Breast epithelium (tissue), 4 donors: ENCODE measurements at places on chromosomes 7 and 10. TPM values are rescaled to one million over a fixed set of nuclear protein-coding genes. Genes with fewer than 3 reads are reported as not detected.

Gene TMEM270
- not detected for total RNA-seq

Gene TCF7L2
- 34.1 TPM for total RNA-seq

Gene KIF11
- 0.66 TPM for total RNA-seq

Gene SPDYE6
- not detected for total RNA-seq

Gene KCND2
- total RNA-seq = 2.6 TPM

Gene UPF2
- 22.4 TPM for total RNA-seq

DNA sequence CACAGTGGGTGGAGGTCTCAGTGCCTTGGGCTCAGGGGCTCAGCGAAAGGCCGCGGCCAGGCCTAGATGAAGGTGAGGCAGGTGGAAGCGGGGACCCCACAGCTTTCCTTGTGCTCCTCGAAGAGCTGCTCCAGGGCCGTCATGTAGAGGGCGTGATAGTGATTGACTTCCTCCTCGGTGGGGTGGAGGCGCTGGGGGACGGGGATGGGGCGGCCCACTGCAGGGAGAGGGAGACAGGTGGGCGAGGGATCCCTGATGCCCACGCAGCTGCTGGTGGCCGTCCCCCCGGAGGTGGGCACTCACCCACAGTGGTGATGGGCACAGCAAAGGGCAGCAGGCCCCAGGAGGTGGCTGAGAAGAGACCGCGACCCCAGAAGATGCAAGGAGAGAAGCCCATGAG is 5.0 kb downstream of the MOGAT3 start:
- DNase-seq = no peak

DNA sequence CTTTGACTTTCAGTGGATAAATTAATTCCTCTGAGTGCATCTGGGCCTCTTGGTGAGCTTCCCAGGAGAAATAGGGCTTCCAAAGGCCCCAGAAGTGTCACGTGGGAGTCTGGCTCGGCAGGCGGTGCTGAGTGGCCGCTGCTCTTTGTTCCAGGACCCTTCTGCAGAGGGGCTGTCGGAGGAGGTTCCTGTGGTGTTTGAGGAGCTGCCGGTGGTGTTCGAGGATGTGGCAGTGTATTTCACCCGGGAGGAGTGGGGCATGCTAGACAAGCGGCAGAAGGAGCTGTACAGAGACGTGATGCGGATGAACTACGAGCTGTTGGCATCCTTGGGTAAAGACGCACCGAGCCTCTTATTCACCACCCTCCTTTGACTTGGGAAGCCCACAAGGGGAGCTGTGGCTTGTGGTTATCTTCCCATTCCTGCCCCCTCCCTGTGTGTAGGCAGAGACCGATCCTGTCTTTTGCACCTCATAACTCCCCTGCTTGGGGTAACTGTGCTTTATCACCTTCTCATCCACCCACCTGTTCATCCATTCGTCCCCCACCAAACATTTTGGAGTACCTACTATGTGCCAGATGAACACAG is 11.9 kb downstream of the ZNF862 start:
- DNase-seq = no peak

DNA sequence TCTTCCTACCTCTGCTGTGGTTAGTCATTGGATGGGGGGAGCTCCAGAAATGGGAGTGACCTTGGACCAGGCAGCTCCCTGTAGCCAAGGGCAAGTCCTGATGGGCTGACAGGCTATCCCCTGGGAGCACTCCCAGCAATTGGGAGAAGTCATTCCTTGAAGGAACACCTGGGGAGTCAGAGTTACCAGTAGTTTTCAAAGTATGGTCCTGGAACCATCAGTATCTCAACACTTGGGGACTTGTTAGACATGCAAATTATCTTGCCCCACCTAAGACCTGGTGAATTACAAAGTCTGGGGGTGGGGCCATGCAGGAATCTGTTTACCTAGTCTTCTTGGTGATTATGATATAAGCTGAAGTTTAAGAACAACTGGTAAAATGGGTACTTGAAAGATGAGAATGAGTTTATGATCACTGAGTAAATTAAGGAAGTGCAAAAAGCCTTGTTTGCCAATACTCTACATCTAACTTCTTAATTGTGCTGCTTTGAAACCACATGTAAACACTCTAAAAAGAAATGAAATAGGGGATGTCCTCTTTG is 287.3 kb upstream of the LRRN3 start:
- DNase-seq = no peak

- no peak for DNase-seq
Measured at GRCh38 chr10:79904671-79905321, 44.1 kb downstream of the SFTPD start.

DNA sequence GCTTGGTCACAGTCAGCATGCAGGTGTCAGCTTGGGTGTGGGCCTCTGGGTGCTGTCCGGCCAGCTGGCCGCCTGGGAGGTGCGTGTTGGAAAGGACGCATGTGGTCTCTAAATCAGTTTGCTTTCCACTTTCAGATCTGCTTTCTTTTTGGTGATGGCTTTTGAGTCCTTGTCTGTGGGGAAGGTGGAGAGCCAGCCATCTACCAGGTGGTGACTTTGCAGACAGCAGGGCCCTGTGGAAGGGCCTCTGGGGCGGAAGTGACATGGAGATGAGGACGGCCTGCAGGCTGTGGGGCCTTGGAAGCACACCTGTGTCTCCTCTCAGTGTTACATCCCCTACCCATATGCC is 59.4 kb downstream of the WDR37 start:
- DNase-seq = no peak

- DNase-seq = no peak
Measured at GRCh38 chr7:131568510-131568909, 12.1 kb upstream of the PODXL start.

- no peak for DNase-seq
Measured at GRCh38 chr10:111015181-111015580, 61.6 kb upstream of the ADRA2A start.

- DNase-seq = no peak
Measured at GRCh38 chr10:51343391-51343790, 269.1 kb downstream of the PRKG1 start.

- DNase-seq = no peak
Measured at GRCh38 chr7:17357952-17358351, 59.5 kb downstream of the AHR start.

DNA sequence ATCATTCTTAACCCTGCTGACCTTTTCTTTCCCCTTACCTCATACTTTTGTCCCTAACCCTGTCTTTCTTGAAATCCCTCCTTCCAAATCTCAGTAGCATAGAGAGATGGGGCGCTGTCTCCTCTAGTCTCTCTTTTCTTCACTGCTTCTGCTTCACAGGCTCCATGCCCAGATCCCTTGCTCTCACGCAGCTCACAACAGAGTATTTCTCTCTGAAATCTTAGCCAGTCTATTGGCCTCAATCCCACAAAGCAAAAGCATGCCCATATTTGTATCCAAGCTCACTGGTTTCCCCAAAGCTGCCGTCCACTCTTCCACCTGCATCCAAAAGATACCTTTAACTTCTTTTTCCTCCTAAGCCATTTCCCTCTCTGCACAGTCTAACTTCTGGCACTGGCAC is 526.8 kb downstream of the PLXDC2 start:
- no peak for DNase-seq

DNA sequence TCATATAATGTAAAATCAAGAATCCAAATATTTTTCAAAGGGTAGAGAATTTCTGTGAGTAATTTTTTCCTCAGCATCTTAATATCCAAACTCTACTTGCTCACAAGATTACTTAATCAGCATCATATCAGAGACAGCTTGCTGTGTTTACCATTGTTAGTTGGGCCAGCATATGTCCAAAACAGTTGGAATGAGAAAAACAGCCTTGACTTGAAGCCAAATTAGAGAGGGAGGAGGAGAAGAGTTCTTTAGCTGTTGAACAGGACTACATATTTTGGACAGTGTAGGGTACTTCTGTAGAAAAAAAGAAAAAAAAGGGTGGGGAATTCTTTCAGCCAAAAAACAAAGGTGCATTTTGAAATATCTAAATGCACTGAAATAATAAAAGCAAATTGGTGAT is 69.8 kb downstream of the HDAC9 start:
- no peak for DNase-seq

DNA sequence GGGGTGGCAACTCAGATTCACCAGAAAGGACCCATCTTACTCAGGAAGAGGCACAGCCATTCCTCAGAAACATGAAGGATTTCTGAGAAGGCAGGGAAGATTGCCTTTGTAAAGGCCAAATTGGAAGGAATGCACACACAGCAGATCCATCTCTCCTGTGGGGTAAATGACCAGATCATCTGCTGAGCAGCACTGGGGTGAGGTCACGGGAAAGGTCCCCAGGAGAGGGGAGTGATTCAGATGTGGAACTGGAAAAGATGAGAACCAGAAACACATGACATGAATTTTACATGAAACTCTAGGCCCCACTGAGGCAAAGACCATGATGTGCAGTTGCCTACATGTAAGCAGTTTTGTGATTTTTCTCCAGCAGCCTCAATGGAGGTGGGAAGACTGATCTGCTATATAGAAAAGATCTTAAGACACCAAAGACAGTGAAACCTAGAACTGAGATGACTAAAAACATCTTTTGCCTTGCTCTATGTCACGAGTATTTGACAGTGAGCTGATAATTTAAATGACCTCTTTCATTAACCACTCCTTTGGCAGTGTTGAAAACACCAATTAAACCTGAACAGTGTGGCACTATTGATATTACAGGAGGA is 91.6 kb downstream of the AMPH start:
- DNase-seq = no peak

DNA sequence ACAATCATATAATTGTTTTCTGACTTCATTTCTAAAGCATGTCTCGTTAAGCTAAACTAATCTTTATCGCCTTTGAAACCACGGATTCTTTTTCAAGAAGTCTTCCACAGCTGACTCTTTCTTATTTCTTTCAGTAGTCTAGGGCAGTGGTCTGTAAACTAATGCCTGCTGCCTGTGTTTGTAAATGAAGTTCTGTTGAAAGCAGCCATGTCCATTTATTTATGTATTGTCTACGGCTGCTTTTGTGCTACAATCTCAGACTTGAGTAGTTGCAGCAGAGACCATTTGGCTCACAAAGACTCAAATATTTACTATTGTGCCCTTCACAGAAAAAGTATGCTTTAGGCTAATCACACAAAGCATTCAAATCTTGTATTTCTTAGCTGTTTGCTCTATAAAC is 20.3 kb upstream of the ABLIM1 start:
- no peak for DNase-seq
